Cortex of kidney (tissue), 1 donor: ENCODE measurements at places on chromosomes 4 and X.

GRCh38 chr4:39900966-39901365 is 76.7 kb downstream of the PDS5A start:
- DNase-seq, result no peak

DNA sequence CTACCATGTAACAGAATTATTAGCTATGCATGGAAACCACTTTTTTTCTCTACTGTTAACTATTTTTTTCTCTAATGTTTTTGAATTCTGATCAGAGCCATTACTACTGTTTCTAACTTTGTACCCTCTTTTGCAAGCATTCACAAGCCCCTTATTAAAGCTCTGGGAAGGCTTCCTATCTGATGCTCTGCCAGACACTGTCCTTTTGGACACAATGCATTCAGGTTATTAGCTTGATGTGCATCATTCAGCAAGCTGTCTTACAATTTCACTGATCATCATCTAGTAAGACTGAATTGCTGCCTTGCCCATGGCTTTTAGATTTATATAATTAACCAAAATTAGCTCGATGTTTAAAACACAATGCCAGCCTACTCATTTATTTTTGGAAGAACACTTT is 155.1 kb downstream of the NR3C2 start:
- no peak for DNase-seq

DNA sequence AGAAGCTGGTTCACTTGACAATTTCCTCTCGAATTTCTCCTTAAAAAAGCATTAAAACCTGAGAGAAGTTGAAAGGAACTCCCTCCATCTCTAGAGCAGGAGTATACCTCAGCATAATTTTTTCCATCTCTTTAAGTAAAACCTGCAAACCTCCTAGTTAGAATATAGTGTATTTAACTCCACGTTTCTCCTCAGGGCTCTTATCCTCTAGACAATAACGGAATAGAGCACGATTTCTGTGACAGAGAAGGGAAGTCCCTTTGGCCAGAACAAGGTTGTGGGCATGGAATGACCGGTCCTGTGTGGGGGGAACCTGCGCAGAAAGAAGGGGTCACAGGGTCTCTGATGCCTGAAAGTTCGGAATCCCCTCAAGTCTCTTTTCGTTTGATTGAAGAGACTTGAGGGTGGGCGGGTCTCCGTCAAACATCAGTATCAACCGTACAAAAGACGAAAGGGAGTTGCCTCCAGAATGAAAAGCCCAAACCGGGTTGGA is 697 bp downstream of the ZNF280C start:
- no peak for DNase-seq

GRCh38 chr4:144288011-144288903 is 147.7 kb upstream of the GYPA start:
- no peak for DNase-seq

- DNase-seq, result no peak
These were observed 19.4 kb downstream of the TRMT44 start for GRCh38 chr4:8459867-8460445.

DNA sequence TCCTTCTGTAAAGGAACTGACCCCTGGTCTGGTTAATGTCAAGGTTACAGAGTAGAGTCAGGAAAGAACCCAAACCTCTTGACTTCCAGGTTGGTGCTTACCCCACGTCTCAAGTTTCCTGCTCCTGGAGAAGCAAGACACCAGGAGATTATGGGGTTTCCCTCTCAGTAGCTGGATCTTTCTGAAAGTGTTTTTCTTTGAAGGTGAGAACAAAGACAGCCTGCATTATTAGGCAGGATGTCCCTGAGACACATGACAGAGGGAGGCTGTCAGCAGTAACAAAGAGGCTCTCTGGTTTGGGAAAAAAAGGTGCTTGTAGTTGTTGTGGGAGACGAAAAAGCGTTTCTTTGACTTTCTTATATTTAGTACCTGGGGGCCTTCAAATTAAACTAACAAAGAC is 44.7 kb upstream of the IGFBP7 start:
- no peak for DNase-seq
